AG04449 (cell line): ENCODE measurements at places on chromosomes 5 and 9.
A peak's percentile ranks its signal among the peaks of the same experiment; 100 is the strongest.

DNA sequence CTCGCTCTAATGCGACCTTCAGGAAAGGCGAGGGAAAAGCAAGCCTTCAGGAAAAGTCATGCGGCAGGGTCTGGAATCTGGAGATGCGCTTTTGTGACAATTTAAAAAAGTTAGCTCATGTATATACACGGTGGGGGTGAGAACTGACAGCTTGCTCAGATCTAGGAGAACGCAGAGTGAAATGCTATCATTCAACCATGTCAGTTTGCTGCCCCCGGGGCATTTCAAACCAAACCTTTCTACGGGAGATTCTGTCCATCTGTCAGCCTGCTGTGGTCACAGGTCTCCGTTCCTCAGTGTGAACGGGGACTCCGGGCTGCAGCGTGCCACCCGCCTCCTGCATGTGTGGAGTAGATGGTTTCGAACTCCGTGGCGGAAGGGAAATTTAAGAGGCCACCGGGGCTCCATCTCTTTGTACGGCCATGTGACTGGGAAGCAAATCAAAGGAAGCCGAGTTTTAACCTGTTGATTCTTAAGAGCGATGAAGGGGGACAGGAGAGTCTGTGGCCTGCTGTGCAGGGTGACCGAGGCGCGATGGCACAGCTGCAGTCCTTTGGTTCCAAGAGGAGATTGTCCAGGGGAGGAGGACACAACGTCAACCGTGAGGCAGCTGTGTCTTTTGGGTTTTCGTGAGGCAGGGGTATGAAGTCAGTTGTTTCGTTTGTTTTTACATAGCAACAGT, 45.9 kb downstream of the OTULIN start:
- DNase-seq, result no peak

DNA sequence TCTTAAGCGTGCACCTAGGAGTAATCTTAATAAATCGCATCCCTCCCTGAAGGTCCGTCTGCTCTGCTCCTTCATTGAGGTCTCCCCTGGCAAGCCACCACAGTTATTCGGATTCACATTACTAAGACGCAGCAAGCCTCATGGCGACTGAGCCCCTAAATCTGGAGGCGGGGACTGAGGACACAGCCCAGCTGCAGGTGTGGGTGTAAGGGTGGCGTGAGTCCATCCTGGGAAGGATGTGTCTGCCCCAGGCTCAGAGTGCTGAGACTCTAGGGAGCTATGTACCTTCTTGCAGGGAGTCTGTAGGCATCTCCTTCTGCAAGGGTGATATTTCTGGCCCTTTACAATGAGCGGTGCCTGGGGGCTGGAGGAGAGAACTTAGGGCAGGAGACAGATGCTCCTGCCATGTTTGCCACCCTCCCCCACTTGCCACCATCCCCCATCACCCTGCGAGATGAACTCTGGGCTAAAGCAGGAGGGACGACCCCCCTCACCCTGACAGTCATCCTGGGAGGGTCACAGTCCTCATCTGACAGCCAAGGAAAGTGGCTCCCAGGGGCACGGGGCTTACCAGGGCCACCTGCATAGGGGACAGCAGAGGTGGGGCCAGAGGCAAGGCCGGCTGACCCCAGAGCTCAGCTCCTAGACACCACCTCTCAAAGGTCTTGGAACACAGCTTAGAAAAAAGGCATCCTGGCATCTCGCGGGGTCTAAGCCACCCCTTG, 76.4 kb upstream of the FCN1 start:
- no peak for DNase-seq

- no peak for DNase-seq
These were observed 49.5 kb downstream of the RXRA start for GRCh38 chr9:134375430-134376385.

GRCh38 chr5:52481201-52481600, 306.5 kb upstream of the ITGA1 start:
- DNase-seq, result no peak

- DNase-seq, result no peak
These were observed 53.2 kb downstream of the PIK3R1 start for GRCh38 chr5:68268852-68269130.

GRCh38 chr9:121684381-121685145, 33.1 kb downstream of the DAB2IP start:
- DNase-seq, result no peak

GRCh38 chr5:132962429-132963021, 909 bp downstream of the AFF4 start:
- DNase-seq, result peak; percentile 19

- no peak for DNase-seq
These were observed 7.7 kb downstream of the AQP3 start for GRCh38 chr9:33439731-33440130.

DNA sequence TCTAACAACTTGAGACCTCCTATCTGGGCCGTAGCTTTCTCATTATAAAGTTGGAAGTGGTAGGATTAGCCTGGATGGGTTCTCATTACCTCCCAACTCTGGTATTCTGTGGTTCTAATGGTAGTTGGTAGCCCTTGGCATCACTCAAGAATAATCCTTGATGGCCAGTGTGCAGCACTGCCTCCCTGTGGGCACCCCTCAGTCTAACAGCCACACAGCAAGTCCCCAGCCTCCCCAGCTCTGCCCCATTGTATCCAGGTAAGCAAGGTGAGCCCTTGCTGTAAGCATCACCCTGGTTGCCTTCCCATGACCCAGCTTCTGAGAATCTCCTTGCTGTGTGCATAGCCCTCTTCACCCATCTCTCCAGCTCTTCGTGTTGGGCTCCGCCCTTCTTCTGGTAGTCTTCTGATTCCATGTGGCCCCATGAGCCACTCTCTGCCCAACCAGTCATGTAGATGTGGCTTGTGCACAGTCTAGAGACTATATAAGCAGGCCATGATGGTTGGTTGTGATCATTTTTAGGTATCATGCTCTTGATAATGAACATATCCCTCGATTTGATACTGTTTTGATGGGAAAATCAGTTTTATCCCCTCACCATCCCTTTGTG, 57.6 kb upstream of the GRHPR start:
- DNase-seq, result no peak

DNA sequence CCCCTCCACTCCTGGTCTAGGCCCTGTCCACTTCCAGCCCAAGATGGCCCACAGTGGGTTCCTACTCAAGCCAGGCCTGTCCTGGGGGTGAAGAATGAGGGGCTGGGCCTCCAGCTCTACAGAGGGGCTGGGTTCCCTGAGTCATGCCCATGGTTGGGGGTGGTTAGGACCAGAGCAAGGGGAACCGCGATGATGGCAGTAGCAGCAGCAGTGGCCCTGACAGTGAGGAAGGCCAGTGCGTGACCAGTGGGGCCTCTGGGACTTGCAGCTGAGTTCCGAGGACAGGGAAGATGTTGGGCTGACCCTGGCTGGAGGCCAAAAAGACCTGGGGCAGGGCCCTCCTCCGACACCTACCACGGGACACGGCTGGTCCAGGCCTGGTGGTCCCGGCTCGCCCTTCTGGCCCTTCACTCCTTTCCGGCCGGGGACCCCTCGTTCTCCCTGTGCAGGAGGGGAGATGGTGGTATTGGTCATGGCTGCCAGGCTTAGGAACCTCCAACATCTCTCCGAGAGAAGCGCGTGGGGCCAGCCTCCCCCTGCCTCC, 9.2 kb upstream of the PHYKPL start:
- DNase-seq, result no peak

- no peak for DNase-seq
These were observed 180.4 kb upstream of the PPP1R26 start for GRCh38 chr9:135299239-135299590.

- DNase-seq, result no peak
These were observed 12.2 kb upstream of the TEX48 start for GRCh38 chr9:114694146-114694545.

DNA sequence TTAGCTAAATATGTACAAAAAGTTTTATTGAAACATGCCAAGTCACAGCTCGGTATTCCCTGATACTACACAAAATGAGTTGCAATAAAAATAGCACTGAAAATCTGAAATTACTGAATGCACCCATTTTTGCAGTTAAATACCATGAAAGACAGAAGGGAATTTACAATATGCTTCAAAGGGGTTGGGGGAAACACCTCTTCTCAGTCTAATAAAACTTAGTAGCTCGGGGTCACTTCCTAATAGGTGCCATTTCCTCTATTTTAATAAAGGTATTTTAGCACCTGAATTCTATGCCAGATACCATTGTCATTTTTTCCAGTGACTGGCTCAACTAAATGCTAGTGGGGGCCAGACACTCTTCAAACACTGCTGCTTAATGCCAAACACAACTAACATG, 204.1 kb upstream of the MEF2C start:
- no peak for DNase-seq

- no peak for DNase-seq
These were observed 116.6 kb downstream of the NMUR2 start for GRCh38 chr5:152288499-152288898.

GRCh38 chr9:27426511-27427271, 97.4 kb upstream of the IFNK start:
- DNase-seq, result no peak

- DNase-seq, result no peak
These were observed 177.3 kb downstream of the C9orf152 start for GRCh38 chr9:110030632-110031031.

DNA sequence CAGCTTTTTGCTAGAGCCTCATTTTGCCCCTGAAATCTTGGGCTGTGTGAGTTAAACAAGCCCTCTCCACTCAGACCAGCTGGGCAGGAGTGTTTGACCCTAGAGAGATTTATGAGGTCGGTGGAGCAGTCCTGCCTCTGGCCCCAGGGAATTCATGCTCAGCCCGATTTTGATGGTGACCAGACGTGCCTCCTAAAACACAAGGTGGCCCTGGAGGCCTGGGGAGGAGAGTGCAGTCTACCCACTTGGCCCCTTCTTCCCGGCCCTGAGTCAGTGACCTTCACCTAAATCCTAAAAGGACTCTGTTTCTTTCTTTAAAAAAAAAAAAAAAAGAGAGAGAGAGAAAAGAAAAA, 86.6 kb upstream of the SAP30L start:
- DNase-seq, result no peak

DNA sequence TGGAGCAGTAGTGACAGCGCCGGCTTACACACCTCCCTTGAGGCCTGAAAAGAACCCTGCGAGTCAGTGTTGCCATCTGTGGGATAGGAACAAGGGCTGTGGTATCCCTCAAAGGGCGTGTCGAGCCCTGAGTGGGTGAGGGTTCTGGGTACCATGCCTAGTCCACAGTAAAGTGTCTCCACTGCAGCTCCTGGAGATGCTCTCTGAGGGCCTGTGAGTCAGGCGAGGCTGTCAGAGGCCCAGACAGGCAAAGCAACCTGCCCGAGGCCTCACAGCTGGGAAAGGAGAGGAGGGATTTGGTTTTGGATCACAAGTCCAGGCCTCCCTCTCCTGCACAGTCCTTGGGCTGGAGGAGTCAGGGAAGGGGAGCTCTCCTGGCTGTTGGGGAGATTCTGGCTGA, 6.1 kb downstream of the PRRX2 start:
- DNase-seq, result no peak

GRCh38 chr9:136372561-136373299, 739 bp downstream of the CARD9 start:
- peak; percentile 21 for DNase-seq

- no peak for DNase-seq
These were observed 97.7 kb downstream of the IQGAP2 start for GRCh38 chr5:76500633-76501393.

DNA sequence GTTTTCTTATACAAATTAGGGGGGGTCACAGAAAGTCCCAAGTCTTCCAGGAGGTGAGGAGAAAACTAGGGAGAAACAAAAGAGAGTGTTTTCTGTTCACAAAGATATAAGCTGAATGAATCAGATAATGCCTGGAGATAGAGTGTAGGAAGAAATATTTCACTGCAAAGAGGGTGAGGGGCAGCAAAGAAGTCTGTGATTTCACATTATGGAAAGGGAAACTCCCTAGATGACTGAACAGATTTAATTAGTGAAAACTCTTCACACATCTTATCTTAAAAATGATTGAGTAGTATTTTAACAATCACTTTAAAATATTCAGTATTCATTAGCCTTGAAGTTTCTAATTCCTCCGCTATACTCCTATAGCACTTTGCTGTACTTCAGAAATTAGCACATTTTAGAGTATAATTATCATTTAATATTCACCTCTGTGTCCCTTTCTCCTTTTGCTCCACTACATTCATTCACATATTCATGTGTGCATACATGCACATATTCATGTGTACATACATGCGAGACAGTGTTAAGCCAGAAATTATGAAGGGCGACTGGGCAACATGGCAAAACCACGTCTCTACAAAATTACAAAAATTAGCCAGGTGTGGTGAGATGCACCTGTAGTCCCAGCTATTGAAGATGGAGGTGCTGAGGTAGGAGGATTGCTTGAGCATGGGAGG, 332.2 kb downstream of the HTR1A start:
- DNase-seq, result no peak

DNA sequence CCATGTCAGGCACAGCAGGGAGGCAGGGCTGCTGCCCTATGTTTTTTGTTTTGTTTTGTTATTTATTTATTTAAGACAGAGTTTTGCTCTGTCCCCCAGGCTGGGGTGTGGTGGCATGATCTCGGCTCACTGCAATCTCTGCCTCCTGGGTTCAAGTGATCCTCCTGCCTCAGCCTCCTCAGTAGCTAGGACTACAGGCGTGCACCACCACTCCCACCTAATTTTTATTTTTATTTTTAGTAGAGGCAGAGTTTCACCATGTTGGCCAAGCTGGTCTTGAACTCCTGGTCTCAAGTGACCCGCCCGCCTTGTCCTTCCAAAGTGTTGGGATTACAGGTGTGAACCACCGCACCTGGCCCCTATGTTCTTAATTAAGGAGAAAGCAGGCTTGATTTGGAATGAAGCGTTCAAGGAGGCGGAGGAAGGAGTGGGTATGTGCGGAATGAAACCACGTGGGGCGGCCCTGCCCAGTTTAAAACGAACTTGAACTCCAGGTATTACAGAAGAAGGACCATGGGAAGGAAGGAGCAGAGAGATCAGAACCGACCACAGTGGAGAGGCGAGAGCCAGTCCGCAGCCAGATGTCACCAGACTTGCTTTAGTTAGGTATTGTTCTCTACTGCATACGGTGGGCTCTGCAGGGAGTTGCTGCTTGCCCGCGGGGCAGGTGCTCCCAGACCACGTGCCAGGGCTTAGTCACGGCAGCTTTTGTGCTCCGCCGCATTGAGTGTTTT, 34.9 kb upstream of the EPB41L4B start:
- DNase-seq, result no peak

DNA sequence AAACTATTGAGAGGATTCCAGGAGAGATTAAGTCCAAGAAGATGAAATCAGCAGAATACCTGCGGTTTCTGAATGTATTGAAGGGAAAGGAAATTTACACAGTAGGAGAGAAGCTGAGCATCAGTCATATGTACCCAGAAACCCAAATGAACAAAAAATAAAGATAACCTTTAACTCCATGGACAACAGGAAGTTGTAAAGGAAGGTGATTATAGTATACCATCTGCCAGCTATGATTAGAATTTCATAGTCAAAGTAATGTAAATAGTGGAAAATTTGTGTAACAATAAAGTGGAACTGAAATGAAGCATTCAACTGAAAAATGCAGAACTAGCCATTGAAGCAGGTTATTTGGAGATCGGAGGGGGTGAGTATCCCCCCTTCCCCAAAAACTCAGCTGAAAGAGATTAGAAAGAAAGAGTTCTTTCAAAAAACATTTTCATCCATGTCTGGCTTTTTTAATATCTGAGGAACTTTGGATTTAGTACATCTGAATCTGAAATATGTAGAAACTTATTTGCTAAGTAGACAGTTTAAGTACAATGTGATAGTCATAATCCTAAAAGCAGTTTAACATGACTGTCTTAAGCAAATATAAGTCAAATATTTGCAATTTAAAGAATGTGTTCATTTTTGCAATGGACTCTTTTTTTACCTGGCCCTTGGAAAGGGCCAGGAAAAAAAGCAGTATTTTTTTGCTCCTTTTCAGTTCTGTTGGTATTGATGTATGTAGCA, 58.4 kb downstream of the APC start:
- no peak for DNase-seq

GRCh38 chr5:1448511-1449011, 3.3 kb upstream of the SLC6A3 start:
- no peak for DNase-seq
